ENCODE measurements at places on chromosomes 7 and 10.
A peak's percentile ranks its signal among the peaks of the same experiment; 100 is the strongest.

DNA sequence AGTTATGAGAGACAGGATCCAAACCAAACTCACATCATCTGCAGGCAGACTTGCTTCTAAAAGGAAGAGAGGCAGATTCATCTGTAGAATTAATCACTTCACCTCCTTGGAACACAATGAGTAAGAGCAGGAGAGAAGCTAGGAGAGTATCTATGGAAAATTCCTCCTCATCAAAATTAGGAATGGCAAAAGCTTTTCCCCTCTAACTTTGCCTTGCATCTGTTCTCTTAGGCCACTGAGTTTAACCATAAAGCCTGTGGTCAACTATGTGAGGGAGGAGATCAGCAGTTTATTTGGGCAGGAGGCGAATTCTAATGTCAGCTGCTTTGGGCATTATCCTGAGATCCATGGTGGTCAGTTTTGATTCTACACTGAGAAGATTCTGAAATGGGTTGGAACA is 561.7 kb downstream of the GFRA1 start:
- DNase-seq: no peak

DNA sequence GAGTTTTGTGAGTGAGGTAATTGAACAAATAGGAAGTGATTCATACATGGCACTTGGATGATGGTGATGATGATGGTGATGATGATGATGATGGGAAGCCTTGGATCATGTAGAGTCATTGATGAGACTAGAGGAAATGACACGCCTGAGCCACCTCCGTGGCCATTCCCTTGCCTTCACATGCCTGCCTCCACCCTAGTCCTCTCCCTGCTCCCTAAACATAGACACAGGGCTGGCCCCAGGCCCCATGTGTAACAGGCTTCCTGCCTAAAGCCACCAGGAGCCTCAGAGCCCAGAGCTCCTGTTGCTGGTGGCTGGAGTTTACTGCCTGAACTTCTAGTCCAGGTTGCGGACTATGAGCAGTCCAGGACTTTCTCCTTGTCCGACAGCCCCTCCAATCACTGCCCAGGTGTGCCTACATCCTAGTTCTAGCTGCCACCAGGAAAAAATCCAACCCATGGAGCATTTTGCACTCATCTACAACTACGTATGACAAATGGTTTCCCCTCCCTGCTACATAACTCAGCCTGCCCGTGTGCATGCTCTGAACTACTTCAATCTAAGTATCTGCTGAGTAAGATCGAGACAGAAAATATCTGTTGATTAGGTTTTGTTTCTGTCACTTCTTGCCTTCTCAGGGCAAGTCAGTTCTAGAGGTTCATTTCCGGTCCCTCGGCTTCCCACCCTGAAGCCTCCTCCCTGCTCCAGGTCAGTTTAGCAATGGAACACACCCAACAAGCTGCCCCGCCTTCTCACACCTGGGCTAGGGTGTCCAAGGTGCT is 35.5 kb upstream of the KDM7A start:
- DNase-seq: no peak

DNA sequence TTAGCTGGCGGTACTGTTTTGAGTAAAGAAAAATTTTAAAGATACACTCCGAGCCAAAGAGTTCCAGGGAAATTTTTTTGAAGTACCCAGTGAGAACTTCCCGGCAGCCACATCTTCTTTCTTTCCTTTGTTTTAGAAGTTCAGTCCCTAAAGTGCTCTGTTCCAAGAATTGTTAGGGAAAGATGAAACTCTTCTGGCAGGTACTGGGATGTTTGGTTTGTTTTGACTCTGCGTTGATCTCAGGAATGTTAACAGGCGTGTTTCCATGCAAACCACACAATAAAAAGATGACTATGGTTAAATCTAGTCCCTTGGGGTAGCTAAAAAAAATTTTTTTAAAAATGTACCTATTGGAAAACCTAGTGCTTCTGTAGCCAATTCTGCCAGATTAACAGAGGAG is 224.7 kb upstream of the PHYHIPL start:
- DNase-seq: no peak

DNA sequence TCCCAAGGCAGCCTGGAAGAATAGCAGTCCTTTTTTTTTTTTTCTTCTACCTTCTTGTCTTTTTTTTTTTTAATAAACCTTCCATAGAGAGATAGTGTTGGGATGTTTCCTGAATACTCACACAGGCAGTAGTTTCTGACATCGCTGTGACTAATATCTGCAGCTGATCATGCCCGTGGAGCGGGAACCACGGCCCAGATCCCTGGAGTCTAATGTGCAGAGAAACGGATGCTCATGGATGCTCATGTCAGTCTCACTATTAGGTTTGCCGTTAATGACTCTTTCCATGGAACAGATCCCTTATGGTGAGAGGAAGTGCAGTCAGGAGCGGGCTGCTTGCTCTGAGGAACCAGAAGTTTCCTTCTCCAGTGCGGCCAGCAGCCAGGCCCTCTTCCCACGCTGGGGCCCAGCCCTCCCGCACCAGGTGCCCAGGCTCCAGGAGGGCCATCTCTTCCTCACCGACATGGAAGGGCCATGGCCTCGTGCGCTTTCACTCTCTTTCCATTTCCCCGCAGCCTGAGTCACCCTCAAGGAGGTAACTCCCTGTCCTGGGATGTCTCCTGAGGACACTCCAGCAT is 132.5 kb downstream of the WDR37 start:
- no peak for DNase-seq

DNA sequence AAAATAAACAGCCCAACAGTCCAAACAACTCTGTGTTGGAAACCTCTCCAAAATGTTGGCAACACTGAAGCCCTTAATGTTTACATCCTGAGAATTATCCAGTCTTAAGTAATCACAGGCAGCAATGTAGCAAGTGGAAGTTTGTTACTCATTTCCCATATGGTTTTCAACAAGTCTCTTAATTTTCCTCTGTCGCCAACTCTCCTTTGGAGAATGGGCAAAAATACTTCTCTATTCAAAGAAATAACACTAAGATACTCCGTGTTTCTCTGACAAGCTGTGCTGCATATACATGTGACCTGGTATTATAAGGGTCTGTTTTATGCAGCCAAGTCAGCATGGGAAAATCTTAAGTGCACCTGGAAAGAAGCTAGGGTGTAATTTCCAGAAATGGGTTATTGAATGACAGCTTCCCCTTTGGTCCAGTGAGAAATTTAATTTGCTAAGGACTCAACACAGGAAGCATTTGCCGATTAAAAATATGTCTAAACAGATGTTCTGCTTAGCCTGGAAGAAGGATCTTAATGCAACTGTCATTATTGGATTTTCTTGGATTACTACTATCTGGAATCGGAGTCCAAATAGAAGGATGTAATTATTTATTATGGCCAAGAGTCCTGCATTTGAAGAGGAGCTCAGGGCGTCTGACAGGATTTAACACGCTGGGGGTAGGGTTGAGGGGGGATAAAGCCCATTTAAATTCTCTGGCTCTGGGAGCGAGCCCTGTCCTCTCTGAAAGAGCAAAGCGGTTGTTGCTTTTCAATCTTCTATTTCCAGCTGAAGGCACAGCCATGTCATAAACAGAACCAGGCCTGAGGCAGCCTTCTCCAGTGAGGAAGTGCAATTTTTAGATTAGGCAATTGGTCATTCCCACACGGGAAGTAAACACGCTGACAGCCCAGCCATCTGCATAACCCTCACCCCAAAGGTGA is 73.1 kb downstream of the TLL2 start:
- DNase-seq: peak; percentile 23

GRCh38 chr7:98165827-98166667 is 45.2 kb upstream of the BHLHA15 start:
- DNase-seq: no peak

- no peak for DNase-seq
Observed at GRCh38 chr10:88883448-88883809, 3.4 kb downstream of the STAMBPL1 start.

DNA sequence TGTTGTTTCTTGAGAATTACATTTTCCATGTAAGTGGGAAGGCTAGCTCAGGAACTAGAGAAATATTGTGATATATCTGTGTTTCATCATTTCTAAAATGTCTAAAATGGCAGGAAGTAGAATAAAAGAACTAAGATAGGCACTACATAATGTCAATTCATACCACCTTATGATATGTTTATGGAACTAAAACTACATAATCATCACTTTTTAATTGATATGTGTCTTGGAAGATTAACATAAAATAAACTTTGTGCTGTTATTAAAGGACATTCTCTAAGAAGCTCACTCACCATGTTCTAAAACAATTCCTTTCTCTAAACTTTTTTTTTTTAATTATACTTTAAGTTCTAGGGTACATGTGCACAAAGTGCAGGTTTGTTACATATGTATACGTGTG is 83.5 kb upstream of the TAS2R16 start:
- no peak for DNase-seq

DNA sequence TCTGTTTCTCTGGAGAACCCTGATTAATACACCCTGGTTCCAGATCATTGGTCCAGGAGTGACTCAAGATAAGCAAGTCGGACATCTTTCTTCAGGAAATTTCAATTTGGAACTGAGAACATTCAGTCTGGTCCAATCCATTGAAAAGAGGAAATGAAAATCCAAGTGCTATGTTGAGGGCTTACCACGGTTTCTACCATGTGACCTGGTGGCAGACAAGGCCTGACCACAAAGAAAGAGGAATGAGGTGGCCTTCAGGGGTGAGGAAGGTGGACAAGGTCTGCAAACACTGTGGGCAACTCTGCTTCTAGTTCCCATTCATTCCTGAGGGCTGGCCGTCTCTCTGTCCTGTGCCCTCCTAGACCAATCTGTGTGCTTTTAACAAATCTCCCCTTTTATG is 149.2 kb upstream of the GHITM start:
- no peak for DNase-seq

All from osteocyte (in vitro differentiated cells).